ENCODE measurements at places on chromosomes 6 and 20. TPM values are rescaled to one million over a fixed set of nuclear protein-coding genes. Genes with fewer than 3 reads are reported as not detected.

DNA sequence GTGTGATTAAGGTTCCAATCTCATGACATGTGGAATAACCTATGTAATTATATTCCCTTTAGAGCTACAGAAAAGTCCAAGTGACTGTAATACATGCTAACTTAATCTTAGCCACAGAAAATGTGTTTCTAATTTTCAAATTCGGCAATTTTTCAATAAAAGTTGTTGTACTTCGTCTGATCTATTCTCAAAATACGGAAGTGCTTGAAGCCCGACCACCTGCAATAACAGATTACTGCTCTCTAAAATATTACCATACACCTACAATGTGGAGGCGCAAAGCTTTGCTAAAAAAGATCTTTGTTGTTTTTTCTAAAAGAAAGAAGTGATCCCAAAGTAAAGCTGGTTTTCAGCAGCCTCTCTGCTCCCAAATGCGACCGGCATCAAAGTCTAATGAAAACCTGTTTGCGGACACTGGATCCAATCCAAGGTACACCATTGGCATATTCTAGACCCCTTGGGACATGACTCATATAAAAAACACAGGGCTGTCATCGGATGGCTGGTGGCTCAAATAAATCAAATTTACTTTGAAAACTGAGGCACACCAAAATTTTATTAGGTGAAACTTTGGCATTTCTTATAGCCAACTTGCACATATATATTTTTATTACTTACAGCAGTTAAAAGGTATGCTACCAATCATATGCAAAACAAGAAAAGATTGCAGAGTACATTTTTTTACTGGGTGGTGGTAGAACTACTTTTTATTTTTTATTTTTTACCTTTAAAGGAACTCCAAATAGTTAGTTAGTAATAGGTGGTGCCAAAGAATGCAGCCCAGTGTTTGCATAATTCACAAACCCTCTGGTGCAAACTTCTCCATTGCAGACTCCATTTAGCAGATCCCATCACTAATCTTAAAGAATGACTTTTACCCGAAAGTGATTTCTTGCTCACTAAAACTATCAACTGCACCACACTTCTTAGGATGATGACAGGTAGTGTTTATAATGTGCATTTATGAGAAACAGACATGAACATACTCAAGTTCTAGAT is 118.7 kb upstream of the TBX18 start:
- no peak overlapping the region for H3K27ac ChIP-seq
- no peak for DNase-seq
- H3K27me3 ChIP-seq, result no peaks in the 10 kb centered on the region
- no peaks in the 10 kb centered on the region for H3K4me1 ChIP-seq

GRCh38 chr6:15356179-15356578 is 110.3 kb downstream of the JARID2 start:
- peaks cover 78% of the 10 kb centered on the region for H3K4me1 ChIP-seq
- no peaks in the 10 kb centered on the region for H3K27me3 ChIP-seq
- peaks cover 8% of the 10 kb centered on the region for H3K36me3 ChIP-seq
- DNase-seq, result no peak
- no peak overlapping the region for H3K4me3 ChIP-seq

DNA sequence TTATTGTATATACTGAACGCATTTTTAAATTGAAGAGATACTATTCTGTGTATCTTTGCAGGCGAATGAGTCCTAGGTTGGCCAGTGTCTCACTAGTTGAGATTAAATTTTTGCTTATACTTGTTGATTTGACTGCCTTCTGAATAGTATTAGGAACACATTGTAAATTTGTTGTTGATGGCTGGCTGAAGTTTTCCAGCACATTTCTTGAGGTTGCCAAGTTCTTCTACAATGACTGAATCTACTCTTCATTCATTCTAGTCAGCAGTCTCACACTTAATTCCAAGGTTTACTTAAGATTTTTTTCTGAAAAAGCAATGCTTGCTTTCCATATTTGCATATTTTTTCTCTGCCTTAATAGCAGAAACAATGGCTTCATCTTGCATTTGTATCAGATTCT is 151.7 kb downstream of the ZFAND3 start:
- H3K36me3 ChIP-seq, result peaks cover 32% of the 10 kb centered on the region
- H3K4me1 ChIP-seq, result peaks cover 30% of the 10 kb centered on the region
- H3K27ac ChIP-seq, result no peak overlapping the region
- H3K4me3 ChIP-seq, result no peak overlapping the region
- no peaks in the 10 kb centered on the region for H3K27me3 ChIP-seq

GRCh38 chr6:25375125-25375524 is 96.0 kb downstream of the CARMIL1 start:
- H3K4me1 ChIP-seq, result peaks cover 38% of the 10 kb centered on the region
- no peak overlapping the region for H3K4me3 ChIP-seq
- DNase-seq, result no peak
- no peak overlapping the region for H3K27ac ChIP-seq
- peaks cover 9% of the 10 kb centered on the region for H3K36me3 ChIP-seq
- H3K27me3 ChIP-seq, result no peaks in the 10 kb centered on the region

- no peaks in the 10 kb centered on the region for H3K27me3 ChIP-seq
- no peak for DNase-seq
- no peaks in the 10 kb centered on the region for H3K36me3 ChIP-seq
- H3K4me3 ChIP-seq, result no peak overlapping the region
Observed at GRCh38 chr20:41273445-41273844, 44.1 kb downstream of the ZHX3 start.

DNA sequence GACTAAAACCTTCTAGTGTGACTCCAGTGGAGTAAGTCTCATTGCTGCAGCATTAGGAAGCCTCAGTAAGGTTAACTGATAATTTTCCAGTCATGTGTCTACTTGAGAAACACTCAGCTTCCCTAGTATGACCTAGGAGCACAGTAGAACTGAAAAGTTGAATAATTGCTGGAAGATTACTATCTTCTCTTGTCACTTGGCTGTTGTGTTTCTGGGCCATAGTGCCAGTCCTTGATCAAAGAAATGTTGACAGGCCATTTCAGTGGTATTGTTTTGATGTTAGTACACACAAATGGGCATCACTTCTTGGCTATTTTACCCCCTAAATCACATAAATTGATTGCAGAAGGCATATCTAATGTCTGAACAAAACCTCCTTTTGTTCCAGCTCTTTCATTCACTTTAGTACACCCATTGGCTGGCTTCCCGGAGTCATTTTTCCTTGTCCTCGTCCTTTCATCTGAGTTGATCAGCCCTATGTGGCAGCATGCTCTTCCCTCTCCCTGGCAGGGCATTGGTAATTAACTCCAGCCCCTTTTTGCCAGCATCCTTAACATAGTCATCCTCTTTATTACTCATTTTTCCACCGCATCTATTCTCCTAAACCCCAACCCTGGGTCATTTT is 6.0 kb downstream of the ENPP3 start:
- H3K36me3 ChIP-seq, result peaks cover 2% of the 10 kb centered on the region
- no peak overlapping the region for H3K27ac ChIP-seq
- H3K4me1 ChIP-seq, result peaks cover 3% of the 10 kb centered on the region

DNA sequence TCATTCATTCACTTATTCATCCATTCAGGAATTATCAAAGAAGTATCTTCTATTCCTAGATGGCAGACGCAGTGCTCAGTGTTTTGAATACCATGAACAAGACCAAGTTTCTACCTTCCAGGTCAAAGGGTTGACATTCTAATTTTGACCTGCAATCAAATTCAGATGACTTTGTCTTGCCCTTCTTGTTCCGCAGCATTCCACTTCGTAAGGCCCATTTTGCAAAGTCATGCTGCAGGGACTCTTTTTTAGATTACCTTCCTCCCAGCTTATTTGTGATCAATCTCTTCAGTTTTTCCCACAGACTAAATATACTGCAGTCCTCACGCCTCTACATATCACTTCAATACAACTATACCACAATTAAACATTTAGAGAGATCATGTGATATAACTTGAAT is 7.1 kb upstream of the TAAR1 start:
- DNase-seq, result no peak
- H3K4me3 ChIP-seq, result no peak overlapping the region
- no peak overlapping the region for H3K27ac ChIP-seq
- H3K4me1 ChIP-seq, result peaks cover 4% of the 10 kb centered on the region
- H3K27me3 ChIP-seq, result peaks cover 7% of the 10 kb centered on the region

- H3K27me3 ChIP-seq, result peaks cover 12% of the 10 kb centered on the region
- H3K4me3 ChIP-seq, result no peak overlapping the region
- DNase-seq, result no peak
- H3K36me3 ChIP-seq, result peaks cover 2% of the 10 kb centered on the region
- no peak overlapping the region for H3K27ac ChIP-seq
Observed at GRCh38 chr20:43853174-43853803, 61.4 kb upstream of the TOX2 start.

DNA sequence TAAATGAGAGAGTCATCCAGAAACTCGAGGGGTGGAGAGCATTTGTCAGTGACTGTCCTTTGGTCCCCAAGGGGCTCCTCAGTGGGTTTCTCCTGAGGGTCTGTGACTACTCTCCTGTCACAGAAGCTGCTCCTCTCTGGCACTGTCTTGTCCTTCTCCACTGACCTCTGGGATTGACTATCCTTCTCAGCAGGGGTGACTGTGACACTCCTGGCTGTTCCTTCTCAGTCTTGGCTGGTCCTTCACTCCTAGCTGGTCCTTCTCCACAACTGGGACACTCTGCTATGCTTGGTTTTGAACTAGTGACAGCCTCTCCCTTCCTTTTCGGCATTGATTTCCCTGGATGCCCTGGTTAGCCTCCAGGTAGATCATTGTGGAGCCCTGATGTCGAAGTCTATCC is 33.5 kb downstream of the DYNLT1 start:
- H3K27me3 ChIP-seq, result no peaks in the 10 kb centered on the region
- no peak for DNase-seq

DNA sequence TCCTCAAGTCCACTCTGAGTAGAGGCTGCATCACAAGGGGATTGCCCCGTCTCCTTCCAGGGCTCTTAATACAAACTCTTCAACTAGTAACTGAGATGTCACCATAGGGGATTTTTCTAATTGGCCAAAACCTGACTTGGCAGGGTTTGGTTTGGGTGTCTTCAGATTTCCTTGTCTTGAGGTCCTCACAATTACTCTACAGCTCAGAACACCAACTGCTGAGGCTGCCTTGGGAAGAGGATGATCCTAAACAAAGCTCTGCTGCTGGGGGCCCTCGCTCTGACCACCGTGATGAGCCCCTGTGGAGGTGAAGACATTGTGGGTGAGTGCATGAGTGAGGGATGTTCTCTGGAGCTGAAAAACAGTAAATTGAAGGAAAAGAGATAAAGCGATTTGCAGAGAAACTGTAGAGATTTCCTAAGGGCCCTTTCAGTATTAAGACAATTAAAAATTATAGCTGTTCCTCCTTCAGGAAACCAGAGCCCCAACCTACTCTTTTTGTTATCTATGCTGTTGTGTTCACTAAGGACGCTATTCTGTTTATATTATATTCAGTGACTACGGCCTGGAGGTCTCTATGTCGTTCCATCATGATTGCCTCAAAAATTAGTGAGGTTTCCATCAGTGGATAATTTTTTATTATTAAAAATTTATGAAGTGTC is at the start of gene HLA-DQA1:
HLA-DQA1 (plus strand) TSS at position 188 of the 662 bp plus-strand sequence; CDS start at position 241, 53 bp downstream.
- H3K4me3 ChIP-seq, result peak within 1 kb of the TSS; percentile 33
- H3K36me3 ChIP-seq, result no peaks in the 10 kb centered on the region
- peaks cover 7% of the 10 kb centered on the region for H3K27me3 ChIP-seq

DNA sequence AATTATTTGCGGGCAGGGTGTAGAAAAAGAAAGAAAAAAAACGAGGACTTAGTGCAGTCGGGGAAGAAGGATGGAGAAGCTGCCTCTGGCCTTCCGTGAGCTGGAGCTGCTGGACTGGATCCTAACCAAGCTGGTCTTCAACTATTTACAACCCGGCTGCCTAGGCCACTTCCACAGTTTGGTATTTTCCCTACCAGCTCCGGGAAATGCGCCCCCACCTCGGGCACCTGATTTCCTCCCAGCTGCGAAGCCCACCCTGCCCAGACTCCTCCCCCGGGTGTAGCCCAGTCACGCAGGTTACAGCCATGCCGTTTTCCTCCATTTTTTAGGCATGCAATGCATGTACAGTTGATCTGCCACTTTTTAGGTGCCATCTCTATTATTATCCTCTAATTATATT is 21.2 kb downstream of the THEMIS start:
- H3K27me3 ChIP-seq, result no peaks in the 10 kb centered on the region
- DNase-seq, result peak; percentile 42
- H3K4me1 ChIP-seq, result peaks cover 83% of the 10 kb centered on the region
- H3K27ac ChIP-seq, result peak overlapping the region; percentile 93
- peak overlapping the region; percentile 51 for H3K4me3 ChIP-seq
- peaks cover 2% of the 10 kb centered on the region for H3K36me3 ChIP-seq

GRCh38 chr20:49695830-49696229 is 17.8 kb downstream of the B4GALT5 start:
- no peaks in the 10 kb centered on the region for H3K36me3 ChIP-seq
- no peak overlapping the region for H3K4me3 ChIP-seq
- no peak for DNase-seq
- H3K27me3 ChIP-seq, result no peaks in the 10 kb centered on the region
- no peak overlapping the region for H3K27ac ChIP-seq

- H3K4me3 ChIP-seq, result peak overlapping the region; percentile 93
- H3K27ac ChIP-seq, result peak overlapping the region; percentile 84
- no peaks in the 10 kb centered on the region for H3K27me3 ChIP-seq
Observed at GRCh38 chr20:49280463-49281058, 2.7 kb upstream of the ZNFX1 start.

- no peak for DNase-seq
- no peaks in the 10 kb centered on the region for H3K27me3 ChIP-seq
- H3K4me1 ChIP-seq, result peaks cover 89% of the 10 kb centered on the region
- peak overlapping the region; percentile 66 for H3K27ac ChIP-seq
- H3K4me3 ChIP-seq, result peak overlapping the region; percentile 60
Observed at GRCh38 chr6:26029857-26030653, 57.2 kb upstream of the HFE start.

DNA sequence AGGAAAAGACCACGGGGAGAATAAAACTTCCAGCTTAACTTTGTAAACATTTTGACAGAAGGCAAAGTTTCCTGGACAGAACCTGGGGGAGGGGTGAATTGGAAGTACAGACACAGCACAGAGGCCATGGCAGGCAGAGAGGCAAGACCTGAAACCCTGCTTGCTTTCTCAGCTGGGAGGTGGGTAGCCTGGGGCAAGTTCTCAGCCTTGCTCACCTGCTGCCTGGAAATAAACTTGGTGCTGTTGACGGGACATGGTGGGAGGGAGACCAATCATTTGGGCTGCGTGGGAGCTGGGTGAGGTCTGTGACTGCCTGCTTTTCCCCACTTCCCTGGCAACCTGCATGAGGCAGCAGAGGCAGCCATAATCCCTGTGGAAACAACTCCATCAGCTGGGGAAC is 221.3 kb downstream of the MOXD1 start:
- peaks cover 6% of the 10 kb centered on the region for H3K36me3 ChIP-seq
- no peak for DNase-seq
- H3K27me3 ChIP-seq, result no peaks in the 10 kb centered on the region
- no peaks in the 10 kb centered on the region for H3K4me1 ChIP-seq

GRCh38 chr6:124723671-124724070 is 238.6 kb upstream of the RNF217 start:
- no peak overlapping the region for H3K4me3 ChIP-seq
- no peak for DNase-seq
- no peaks in the 10 kb centered on the region for H3K27me3 ChIP-seq
- H3K36me3 ChIP-seq, result no peaks in the 10 kb centered on the region
- H3K27ac ChIP-seq, result no peak overlapping the region
- no peaks in the 10 kb centered on the region for H3K4me1 ChIP-seq

GRCh38 chr20:62501801-62502495 is 26.2 kb upstream of the GATA5 start:
- peak; percentile 88 for DNase-seq
- H3K27me3 ChIP-seq, result no peaks in the 10 kb centered on the region
- H3K4me3 ChIP-seq, result peak overlapping the region; percentile 76
- H3K36me3 ChIP-seq, result peaks cover 4% of the 10 kb centered on the region
- peak overlapping the region; percentile 89 for H3K27ac ChIP-seq

TMEM74B gene
- total RNA-seq, result 0.60 TPM

SIRPD gene
- not detected for total RNA-seq

LINC00237 gene
- 0.41 TPM for total RNA-seq

IP6K3 gene
- not detected for total RNA-seq

FOXS1 gene
- total RNA-seq, result not detected

BTN3A1 gene
- total RNA-seq, result 57.3 TPM

Data from activated T-cell treated with anti-CD3 and anti-CD28 coated beads, Interleukin-2, amount 50 U/mL, for 72 hours (primary cell).